ENCODE measurements at places on chromosomes 16 and 17.

- no peak for DNase-seq
Measured at GRCh38 chr17:81251094-81251708, 12.1 kb downstream of the NDUFAF8 start.

GRCh38 chr17:41020336-41020735 is 6.7 kb downstream of the KRTAP1-5 start:
- no peak for DNase-seq

DNA sequence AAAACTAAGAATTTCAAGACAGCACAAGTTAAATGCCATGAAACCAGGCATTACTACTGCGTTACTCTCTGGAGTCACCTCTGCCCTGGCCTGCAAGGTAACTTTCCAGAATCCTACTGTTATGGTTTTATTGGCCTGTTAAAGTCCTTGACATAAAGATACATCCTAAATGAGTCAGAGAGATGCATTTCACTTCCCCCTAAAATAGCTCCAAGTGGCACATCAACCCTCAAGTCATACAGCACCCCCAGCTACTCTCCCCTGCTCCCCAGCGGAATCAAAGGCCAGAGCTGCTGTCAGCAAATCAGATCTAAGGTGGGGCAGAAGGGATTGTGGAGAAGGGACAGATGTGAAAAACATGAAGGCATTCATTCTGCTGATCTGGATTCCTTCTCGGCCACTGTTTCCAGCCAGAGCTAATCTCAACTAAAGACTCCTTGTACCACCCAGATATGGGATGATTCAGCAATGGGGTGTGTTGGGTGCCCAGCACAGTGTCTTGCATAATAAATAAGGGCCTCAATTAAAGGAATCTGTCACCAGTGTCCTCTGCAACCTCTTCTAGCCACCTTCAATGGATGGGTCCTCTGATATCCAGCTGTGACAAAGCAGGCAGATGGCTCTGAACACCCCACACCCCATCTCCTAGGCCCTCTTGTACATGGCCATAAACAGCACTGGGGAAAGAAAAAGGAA is 8.5 kb upstream of the CCL1 start:
- no peak for DNase-seq

DNA sequence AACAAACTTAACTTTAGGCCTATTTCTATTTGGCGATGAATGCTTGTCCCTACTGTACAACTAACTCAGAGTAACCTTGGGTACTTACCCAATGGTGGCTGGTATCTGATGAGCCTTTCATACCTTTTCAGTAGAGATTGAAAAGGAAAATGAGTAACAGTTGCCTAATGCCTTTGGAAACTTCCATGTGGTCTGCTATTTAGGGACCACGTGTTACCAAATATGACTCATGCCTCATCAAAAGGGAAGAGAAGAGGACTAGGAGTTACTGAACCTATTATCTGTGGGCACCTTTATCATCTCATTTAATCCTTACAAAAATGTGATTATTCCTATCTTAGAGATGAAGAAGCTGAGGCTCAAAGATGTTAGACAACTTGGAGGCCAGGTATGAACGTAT is 8.1 kb downstream of the MYOCD start:
- no peak for DNase-seq

GRCh38 chr17:883586-883962 is 96.0 kb downstream of the NXN start:
- DNase-seq: no peak

DNA sequence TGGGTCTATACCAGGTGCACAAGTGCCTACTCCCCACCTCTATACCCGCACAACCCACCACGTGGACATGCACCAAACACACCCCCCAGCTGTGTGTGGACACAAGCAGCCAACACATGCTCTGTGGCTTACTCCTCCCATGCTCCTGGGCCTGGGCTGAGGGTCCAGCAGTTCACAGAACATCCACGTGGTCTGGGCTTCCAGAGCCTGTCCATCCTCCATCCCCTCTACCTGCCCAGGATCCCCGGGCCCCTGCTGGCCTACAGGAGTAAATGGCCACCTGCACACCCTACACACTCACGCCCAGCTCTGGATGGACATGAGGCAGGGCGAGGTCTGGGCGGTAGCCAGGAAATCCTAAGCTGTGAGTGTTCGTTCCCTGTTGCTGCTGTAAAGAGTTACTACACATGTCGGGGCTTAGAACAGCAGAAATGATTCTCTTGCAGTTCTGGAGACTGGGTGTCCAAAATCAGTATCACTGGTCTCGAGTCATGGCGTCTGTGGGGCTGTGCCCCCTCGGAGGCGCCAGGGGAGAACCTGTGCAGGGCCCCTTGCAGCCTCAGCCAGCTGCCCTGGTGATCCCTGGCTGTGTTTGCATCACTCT is 15.0 kb upstream of the RAI1 start:
- DNase-seq: no peak

- no peak for DNase-seq
Measured at GRCh38 chr16:80720804-80721371, 83.5 kb downstream of the CDYL2 start.

DNA sequence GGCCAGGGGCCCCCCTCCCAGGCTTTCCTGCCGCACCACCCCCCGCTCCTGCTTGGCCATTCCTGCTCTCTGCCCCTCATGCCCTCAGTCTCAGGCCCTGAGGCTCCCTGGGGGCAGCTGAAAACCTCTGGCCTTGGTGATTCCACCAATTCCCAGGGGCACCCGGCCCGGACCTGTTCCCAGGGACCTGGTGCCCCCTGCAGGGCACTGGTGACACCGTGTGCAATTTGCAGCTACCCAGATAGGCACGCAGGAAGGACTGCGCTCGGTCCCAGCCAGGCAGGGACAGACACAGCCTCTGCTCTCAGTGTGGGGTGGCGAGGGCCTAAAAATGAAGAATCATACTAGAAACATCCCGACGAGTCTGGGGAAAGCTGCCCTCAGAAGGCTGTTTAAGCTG is 13.4 kb downstream of the WFDC1 start:
- DNase-seq: no peak

GRCh38 chr17:68356520-68356919 is 65.2 kb downstream of the ARSG start:
- DNase-seq: peak; percentile 47

DNA sequence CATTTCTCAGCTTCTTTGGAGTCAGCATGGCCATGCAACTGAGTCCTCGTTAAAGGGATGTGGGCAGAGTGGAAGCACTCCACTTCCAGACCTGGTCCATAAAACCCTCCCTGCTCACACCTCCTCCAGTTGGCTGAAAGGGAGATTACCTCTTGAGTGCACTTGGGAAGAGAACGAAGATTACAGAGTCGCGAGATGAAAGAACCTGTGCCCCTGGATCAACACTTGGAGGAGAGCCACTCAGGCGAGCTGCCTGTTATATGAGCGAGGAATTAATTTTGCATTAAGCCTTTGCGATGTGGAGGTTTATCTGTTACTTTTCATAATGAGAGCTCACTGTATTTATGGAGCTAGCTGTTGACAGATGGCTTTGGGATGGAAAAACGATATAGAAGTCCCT is 147.9 kb downstream of the MAF start:
- DNase-seq: no peak

DNA sequence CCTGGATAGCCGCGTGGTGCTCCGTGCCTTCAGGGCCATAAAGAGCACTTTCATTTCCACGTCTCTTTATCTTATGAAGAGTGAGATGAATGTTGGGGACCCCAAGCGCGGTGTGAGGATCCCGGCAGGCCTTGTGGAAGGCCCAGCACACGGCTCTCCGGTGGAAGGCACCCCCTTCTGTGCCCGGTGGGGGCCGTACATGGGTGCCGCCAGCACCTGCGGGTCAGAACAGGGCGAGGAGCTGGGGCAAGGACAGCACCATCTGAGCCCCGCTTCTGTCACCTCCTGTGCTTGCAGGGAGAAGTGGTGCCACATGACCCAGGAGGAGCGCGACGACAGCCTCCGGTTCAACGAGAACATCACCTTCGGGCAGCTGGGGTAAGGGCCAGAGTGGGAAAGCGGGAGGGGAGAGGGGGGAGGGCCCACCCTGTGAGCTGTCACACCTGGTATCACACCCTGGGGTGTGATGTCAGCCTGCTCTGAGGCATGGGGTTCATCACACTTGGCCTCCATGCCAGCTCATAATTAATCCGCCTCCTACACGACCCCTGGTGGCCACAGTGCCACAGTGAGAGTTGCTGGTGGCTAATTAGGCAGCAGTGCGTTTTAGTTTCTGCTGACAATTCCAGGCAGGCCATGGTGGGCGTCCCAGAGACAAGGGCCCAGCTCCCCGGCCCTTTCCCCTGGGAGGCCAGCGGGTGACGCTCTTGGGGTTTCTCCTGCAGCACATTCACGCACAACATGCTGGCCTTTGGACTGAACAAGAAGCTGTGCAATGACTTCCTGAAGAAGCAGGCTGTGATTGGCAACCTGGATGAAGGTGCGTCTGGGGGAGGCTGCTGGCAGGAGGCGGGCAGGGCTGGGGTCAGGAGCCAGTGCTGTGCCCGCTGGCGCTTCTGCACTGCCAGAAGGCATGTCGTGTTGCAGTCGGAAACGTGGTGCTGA is 25.7 kb downstream of the CIBAR2 start:
- peak; percentile 64 for DNase-seq

- no peak for DNase-seq
Measured at GRCh38 chr16:30592871-30593270, 7.4 kb upstream of the ZNF785 start.

DNA sequence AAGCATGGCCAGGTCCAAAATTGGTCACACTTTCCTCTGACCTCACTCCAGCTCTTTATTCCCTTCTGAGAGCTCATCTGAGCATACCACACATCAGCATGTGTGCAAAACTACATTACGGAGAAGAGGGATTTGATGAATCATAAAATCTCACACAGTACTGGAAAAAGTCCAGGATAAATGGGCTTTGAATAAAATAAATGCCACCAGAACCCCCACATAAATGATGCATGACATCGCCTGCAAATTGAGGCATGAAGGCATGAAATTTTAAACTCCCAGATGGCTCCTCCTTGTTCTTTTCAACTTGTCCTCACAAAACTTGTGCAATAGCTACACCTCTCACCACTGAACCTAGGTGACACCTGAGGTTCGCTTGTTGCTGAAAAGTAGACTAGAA is 439.5 kb downstream of the CA10 start:
- DNase-seq: no peak

GRCh38 chr16:68068926-68069325 is 16.2 kb upstream of the NFATC3 start:
- DNase-seq: no peak

GRCh38 chr16:50697881-50698767 is 4.7 kb downstream of the NOD2 start:
- no peak for DNase-seq

DNA sequence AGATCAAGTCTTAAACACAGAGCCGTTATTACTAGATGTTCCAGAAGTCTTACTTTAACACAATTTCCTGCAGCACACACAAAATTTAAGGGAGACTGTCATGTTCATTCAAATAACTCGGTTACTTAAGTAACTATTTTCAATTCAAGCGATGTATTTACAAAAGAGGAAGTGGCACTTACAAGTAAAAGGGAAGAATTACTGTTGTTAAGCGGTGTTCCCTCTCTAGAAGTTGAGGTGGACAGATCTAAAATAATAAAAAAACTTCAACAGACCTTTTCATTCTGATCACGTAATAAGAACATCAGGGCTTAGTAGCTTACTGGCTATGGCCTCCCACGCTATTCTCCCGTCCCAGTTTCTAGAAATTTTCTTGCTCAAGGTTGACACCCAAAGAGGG is 26.2 kb upstream of the TXNDC11 start:
- DNase-seq: no peak

- DNase-seq: no peak
Measured at GRCh38 chr16:86026916-86027315, 128.0 kb downstream of the IRF8 start.

GRCh38 chr16:50666658-50667496 is 14.2 kb downstream of the SNX20 start:
- DNase-seq: peak; percentile 48

DNA sequence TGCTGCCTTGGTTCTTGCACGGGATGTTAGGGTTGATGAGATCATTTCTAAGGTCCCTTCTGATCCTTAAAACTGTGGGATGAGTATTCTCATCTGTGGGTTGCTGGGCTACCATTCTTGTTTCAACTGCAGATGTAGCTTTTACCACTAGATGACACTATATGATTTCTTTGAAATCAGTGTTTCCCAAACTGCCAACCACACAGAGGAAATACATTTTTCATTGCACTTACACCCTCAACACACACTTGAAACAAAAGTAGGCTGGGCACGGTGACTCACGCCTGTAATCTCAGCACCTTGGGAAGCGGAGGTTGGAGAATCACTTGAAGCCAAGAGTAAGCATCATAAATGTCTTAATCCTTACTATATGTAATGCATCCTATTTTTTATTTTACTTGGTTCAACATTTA is 15.3 kb downstream of the LCMT1 start:
- DNase-seq: no peak

GRCh38 chr17:49861150-49861884 is 13.4 kb upstream of the TAC4 start:
- peak; percentile 45 for DNase-seq

GRCh38 chr16:84704253-84704652 is 4.5 kb downstream of the USP10 start:
- DNase-seq: no peak

DNA sequence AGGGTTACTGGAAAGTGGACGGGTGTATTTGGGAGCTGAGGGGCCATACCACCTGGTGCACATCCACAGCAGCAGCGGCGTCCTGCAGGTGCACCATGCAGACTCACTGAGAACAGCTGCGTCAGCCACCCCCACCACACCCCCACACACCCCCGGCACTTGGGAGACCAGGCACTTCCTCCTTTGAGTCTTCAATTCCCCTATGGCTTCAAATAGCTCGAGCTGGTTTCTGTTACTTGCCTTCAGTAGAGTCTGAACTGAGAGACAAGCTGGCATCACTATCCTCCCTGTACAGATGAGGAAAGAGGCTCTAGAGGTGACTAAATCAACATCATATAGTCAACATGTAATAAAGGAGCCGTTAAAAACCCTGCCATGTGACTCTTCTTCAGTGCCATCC is 15.4 kb downstream of the CUEDC1 start:
- peak; percentile 25 for DNase-seq

- DNase-seq: no peak
Measured at GRCh38 chr17:44130693-44131349, 7.4 kb upstream of the HDAC5 start.

- DNase-seq: no peak
Measured at GRCh38 chr17:6078458-6078871, 8.3 kb downstream of the WSCD1 start.

GRCh38 chr16:7318686-7319085 is 14.0 kb upstream of the RBFOX1 start:
- no peak for DNase-seq

DNA sequence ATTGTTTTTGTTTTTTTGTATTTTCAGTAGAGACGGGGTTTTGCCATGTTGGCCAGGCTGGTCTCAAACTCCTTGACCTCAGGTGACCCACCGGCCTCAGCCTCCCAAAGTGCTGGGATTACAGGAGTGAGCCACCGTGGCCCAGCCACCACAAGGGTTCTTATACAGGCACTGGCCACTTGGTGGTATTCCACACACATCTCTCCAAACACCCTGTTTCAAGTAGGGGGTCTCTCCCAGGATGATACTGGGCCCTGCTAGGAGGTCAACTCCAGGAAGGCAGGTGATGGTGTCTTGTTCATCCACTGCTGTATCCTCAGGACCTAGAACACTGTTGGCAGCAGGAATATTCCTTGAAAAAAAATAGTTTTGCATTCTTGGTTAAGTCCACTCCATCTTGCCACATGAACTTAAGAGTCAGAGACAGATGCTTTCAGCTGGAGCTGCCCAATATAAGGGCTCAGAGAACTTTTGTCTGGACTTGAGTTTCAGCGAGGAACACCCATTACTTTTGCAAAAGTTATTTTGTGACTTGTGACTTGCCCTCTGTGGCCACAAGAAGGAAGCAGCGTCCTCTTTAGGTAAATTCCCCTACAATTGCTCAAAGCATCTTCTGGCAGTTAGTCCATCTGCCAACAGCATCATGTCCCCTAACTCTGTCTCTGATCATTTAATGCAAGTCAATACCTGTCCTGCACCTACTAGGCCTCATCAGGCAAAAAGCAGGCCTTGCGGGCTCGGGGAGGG is 7.4 kb upstream of the EEF2K start:
- DNase-seq: no peak
